AG08396 (cell line): ENCODE measurements at places on chromosomes 3 and 15.

DNA sequence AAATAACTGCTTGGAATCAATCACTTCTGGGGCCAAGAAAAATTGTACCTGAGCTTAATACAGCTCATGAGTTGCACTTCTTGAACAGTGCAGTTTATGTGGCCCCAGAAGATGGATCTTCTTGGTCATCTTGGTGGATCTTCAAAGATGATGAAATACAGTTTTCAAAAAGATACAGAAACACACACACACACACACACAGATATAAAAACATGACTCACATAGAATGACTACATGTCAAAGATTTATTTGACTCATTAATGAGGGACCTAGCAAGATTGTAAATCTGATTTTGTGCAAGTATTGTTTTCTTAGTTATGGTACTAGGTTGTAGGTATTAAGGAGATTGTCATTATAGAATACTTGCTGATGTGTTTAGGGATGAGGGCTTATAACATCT, 32.6 kb downstream of the PDCD6IP start:
- DNase-seq: no peak

GRCh38 chr3:99961756-99962515, 144.3 kb downstream of the CMSS1 start:
- DNase-seq: no peak

DNA sequence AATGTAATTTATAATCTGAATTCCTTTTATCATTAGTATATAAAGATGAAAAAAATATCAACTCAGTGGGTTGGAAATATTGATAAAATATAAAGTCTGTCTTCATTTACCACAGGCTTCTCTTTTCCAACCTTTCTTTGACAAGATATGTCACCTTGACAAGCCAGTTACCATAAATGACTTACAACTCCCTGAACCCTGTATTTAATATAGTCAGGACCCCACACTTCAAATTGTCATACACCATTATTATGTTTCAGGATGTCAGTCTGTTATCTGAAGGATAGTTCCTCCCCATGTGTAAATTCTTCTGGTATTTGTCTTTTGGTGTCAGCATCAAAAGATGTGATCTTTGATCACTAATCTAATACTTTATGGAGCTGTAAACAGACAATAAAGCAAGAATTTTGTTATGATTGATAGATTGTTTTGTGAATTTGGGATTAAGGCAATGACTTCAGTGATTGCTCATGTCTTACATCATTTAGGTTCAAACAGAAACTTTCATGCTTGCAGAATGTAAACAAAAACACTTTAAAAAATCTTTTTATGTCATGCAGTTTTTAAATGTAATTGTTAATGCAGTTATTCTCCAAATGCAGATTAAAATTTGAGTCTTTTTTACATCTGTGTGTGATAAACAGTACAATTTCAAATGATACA, 503.5 kb upstream of the BCHE start:
- no peak for DNase-seq

GRCh38 chr15:73326157-73326556, 42.6 kb downstream of the HCN4 start:
- no peak for DNase-seq

DNA sequence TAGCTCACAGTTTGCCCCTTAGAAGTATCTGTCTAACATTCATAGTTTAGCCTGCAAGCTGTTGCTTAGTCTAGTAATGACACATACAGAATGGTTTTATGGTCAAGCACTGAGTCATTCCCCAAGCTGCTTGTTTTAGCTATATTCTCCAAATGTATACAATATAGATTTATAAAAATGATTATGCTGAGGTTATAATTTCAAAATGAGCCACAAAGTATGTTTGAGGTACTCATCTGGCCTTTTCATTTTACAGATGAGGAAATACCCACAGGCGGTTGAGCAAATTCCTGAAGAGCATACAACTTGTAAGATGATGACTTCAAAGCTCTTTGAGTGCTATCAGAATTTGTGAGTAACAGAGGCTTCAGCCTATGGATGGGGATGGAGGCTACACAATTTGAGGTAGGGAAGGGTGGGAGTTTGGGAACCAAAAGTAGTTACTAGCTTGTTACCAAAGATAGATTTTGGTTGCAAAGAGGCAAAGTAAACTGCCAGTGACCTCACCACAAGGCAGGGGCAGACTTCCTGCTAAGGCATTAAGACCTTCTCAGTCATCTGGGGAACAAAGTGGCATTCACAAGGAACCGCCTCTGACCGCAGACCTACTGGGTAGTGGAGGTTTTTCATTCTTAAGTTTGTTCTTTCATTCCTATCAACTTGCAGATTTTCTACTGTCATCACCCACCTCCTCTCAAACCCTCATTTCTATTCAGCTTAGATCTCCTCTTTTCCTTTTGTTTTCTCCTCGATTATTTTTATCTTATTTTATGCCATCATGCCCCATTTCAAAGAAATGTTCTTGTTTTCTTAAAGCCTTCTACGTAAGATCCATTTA, 257.2 kb upstream of the NECTIN3 start:
- DNase-seq: peak; percentile 36
